ENCODE measurements at places on chromosomes 7 and 10. TPM values are rescaled to one million over a fixed set of nuclear protein-coding genes. Genes with fewer than 3 reads are reported as not detected.

The FASTK gene
- 62.7 TPM for total RNA-seq

The FGFBP3 gene
- total RNA-seq: 0.59 TPM

The NMT2 gene
- total RNA-seq: 30.3 TPM

The PCGF6 gene
- 8.9 TPM for total RNA-seq

The ASAH2B gene
- 3.3 TPM for total RNA-seq
